ENCODE measurements at places on chromosomes 5 and 9. TPM values are rescaled to one million over a fixed set of nuclear protein-coding genes. Genes with fewer than 3 reads are reported as not detected.

DNA sequence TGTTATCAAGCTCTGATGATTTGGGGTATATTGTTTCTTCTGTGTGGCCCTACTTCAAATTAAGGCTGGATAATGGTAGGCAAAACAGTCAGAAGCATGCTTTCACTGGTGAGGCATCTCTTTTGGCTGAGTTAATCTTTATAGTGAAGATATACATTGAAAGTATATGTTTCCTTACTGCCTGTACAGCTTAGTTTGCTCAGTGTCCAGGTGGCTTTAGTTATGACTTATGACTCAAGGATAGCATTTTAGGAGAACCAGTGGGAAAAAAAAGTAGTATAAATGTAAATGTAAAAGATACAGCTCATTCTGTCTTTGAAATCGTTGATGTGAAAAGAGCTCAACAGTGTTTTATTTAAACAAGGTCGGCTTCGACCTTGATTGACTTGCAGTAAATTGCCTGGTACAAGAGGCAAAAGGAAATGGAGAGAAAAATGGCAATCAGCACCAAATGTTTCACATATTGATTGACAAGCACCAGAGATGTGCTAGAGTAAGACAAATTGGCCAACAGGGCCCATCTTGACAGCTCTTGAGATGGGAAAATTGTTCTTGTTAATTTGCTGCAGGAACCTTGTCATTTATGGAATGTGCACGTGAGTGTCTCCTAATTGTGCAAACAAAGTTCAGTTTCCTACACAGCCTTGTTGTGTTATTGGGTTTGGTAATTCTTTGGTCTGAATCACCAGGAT is 447.4 kb upstream of the WWC1 start:
- no peaks in the 10 kb centered on the region for H3K36me3 ChIP-seq
- no peak overlapping the region for H3K4me3 ChIP-seq
- H3K4me1 ChIP-seq: no peaks in the 10 kb centered on the region
- H3K27me3 ChIP-seq: no peaks in the 10 kb centered on the region
- DNase-seq: no peak

DNA sequence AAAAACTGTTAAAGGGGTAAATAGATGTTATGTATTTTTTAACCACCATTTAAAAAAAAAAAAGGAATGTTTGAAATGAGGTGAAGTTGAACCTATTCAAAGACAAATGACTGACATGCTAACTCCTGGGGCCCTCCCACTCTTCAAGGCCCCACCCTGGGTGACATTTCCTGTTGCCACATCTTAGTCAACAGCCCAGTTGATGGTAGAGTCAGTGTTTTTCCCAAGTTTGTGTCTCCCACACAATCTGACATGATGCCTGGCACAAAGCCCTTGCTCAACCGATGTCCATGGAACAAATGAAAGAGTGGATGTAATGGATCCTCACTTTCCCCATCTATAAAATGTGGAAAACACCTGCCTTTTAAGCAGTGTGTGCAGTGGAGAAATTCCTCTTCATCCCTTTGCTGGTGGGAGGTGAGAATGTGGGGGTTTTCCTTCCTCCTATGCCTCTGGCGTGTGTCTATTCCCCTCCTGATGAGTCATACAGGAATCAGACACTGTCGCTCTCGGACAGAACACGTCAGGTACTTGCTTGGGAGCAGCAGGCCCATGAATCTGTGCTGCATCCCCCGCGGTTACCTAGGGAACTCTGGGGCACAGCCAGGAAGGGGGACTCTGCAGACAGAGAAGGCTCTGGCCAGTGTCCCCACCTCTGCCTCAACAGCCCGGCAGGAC is 13.7 kb upstream of the ADRA1B start:
- no peak overlapping the region for H3K4me3 ChIP-seq
- peaks cover 6% of the 10 kb centered on the region for H3K4me1 ChIP-seq
- no peaks in the 10 kb centered on the region for H3K36me3 ChIP-seq
- no peak overlapping the region for H3K27ac ChIP-seq
- DNase-seq: no peak

DNA sequence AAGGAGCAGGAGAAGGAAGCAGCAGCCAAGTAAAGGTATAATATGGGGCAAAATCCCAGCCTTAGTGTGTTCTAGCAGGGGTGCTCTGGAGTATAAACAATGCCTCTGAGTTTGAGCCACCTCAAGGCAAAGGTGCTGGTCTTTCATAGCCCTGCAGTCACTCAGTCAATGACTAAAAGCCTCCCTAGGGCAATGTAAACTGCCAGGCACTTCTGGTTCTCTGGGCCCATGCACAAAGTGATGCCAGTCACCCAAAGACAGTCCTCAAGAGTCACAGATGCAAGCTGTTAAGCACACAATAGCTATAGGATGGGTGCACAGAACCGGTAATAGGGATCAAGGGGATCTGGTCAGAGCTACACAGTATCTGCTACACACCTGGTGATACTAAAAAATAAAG is 12.6 kb downstream of the ZBTB5 start:
- no peak overlapping the region for H3K4me3 ChIP-seq
- H3K27me3 ChIP-seq: no peaks in the 10 kb centered on the region
- H3K27ac ChIP-seq: no peak overlapping the region
- no peak for DNase-seq

DNA sequence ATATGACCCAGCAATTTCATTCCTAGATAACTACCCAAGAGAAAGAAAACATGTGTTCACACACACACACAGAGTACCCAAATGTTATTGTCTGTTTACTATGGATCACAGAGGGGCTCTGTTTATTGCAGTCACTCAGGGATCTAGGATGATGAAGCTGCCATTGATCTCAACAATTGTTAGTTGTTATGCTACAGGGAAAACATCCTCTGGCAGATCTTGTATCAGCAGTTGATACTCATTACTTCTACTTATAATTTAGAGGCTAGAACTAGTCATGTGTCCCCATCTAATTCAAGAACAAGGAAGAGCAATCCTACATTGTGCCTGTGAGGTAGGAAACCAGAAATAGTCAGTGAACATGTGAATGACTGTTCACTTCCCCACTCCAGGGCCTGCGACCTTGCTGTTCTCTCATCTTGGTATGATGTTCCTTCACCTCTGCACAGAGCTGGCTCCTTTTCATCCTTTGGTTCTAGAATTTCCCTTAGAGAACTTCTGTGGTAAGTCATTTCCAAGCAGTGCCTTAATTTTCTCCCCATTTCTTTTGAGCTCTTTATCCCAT is 30.3 kb downstream of the NMUR2 start:
- H3K36me3 ChIP-seq: no peaks in the 10 kb centered on the region
- no peak for DNase-seq
- H3K4me1 ChIP-seq: no peaks in the 10 kb centered on the region
- H3K27me3 ChIP-seq: no peaks in the 10 kb centered on the region

Gene MEGF10
- 0.26 TPM for total RNA-seq
